ENCODE measurements at places on chromosomes 2 and 18.

DNA sequence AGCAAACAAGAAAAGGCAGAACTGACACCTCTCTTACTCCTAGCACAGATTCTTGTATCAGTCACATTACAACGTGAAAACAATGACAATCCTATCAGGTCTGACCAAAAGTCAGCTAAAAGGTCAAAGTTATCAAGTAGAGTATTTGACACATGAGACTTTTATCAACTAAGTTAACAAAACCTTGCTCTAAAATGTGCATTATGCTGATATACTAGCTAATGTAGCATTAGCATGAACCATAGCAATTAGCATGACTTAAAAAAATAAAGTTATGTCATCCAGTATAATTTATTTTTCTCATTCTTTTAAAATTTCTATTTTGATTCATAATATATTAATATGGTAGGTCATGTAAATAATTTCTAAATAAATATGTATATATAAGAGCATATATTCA, 41.4 kb upstream of the TTC32 start:
- DNase-seq, result no peak

GRCh38 chr18:13447621-13448334, 229.2 kb downstream of the LDLRAD4 start:
- DNase-seq, result peak; percentile 23

- no peak for DNase-seq
Observed at GRCh38 chr2:23698721-23699579, 228.0 kb downstream of the ATAD2B start.

- peak; percentile 81 for DNase-seq
Observed at GRCh38 chr2:127649684-127650040, 3.7 kb downstream of the GPR17 start.

DNA sequence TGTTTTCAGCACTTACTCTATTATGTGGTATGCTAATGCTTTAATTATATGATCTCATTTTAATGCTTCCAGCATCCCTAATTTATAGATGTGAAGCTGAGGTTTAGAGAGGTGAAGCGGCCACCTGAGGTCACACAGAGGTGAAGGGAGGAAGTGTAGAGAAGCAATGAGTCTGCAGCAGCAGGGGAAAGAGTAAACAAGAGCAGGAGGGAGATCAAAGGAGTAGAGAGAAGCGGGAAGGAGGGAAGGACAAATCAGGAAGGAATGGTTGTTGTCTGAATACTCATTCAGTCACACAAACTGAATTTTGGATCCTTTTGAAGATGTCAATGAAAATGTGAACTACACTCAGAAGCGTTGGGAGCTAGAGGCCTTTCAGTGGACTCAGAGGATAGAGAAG, 130.0 kb downstream of the CPS1 start:
- no peak for DNase-seq

- no peak for DNase-seq
Observed at GRCh38 chr2:169285531-169286235, 76.7 kb downstream of the LRP2 start.

- DNase-seq, result no peak
Observed at GRCh38 chr2:98683728-98684127, 47.2 kb downstream of the MGAT4A start.

GRCh38 chr2:196534495-196534894, 105.0 kb upstream of the CCDC150 start:
- DNase-seq, result no peak

DNA sequence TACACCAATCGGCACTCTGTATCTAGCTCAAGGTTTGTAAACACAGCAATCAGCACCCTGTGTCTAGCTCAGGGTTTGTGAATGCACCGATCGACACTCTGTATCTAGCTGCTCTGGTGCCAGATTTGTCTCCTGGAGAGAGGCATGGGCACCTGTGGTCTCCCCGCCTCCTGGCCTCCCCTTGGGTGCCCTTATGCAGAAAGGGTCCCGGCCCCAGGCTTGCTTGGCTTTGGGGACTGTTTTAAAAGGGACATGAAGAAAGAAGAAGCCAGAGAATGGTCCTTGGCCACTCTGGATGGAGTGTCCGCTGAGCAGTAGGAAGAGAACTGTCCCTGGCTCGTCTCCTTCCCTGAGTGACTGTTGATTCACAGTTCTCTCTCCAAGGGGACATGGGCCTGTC, 11.5 kb upstream of the ALPP start:
- no peak for DNase-seq

DNA sequence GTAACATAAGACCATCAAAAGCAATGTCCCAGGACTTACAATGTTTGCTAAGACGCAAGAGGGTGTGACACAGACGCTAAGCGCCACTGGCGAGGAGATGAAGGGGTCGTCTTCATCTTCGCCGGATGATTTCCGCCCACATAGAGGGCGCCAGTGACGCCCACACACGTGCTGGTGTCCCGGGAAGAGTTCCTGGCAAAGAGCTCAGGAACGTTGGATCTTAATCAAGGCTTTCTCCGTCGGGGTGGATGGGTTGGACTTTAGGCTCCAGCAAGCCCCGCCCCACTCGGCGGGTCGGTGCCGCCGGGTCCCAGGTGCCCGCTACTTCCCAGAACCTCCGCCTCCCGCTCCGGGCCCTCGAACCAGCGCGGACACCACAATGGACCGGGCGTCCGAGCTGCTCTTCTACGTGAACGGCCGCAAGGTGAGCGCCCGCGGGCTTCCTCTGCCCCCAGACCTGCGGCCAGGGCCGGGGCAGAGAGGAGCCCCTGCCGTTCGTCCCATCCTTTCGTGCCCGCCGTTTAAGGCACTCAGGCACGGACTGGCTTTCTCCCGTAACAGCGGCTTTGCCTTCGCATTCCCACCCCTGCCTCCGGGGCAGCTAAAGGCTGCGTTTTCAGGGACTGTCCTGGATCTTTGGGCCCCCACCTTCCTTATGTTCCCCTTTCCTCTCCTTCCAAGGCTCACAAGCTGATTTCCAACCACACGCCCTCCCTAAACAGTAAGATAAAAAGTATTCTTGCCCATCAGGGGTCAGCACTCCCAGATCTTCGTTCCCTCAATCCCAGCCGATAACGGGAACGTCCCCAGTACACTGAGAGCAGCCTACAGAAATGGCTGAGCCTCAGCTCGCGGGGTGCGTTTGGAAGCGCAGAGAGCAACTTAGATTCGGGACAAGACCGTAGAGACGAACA, at the start of gene AOX1:
Gene AOX1, plus strand, starts transcription at position 285 of the 914 bp plus-strand sequence. Its CDS starts 95 bp downstream, at position 380.
- peak; percentile 78 for DNase-seq

GRCh38 chr2:239966853-239967552, 58.1 kb downstream of the NDUFA10 start:
- peak; percentile 22 for DNase-seq

DNA sequence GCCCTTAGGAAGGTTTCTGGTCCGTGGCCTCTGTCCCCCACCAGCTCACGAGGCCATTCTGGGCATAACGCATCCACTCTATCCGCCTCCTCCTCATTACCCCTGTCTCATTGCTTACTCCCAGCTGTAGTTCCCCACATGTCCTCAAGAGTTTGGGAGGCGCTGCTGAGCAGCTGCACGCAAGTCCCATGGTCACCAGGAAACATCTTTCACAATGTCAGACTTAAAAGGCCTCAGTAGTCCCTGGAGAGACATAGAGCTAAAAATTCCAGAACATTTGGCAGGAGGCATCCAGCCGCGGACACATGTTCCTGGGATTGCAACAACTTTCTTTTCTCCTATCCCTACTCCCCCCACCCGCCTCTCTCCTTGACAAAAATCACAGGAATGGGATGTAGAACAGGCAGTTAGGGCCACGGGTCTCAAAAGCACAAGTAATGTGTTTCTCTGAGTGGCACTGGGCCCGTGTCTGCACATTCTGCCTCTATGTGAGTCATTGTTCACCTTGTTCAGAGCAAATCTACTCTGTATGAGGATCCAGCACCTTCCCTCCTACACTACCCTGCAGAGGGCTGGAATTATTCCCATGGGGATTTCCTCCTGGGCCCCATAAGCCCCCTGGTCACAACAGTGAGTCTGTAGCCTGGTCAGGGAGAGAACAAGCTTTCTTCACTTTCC, 8.1 kb downstream of the LBH start:
- peak; percentile 95 for DNase-seq

GRCh38 chr18:37332628-37333420, 232.8 kb downstream of the CELF4 start:
- no peak for DNase-seq

GRCh38 chr18:7839548-7839947, 272.4 kb downstream of the PTPRM start:
- DNase-seq, result no peak

DNA sequence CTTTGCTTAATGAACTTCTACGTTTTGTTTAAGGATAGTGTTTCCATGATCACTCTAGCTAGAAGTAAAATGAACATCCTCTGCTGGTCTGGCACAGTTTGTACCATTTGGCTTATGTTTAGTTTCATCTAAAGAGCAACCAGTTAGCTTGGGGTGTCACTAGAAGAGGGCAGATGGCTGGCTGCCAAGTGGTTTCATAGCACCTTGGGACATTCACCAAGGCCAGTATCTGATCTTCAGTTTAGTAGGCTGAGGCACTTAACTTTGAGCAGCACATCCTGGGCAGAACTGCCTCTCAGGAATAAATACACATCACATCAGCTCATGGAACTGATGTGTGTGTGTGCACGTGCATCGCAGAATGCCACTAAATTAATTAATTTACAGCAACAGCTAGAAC, 68.4 kb downstream of the NXPH2 start:
- DNase-seq, result no peak

- no peak for DNase-seq
Observed at GRCh38 chr2:71689393-71689792, 236.0 kb downstream of the DYSF start.

DNA sequence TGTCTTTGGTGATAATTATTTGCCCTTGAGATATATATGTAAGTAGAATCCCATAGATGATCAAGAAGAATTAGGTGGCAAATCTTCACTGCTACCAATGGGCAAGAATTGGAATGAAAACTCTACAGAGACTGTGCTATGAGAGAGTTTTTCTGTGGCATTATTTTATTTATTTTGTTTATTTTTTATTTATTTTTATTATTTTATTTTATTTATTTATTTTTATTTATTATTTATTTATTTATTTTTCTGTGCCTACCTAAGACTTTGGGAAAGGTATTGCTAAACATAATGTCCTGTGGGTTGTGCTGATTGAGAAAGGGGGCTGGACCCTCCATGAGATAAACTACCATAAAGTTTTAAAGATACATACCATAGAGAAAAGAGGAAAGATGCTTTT, 16.6 kb upstream of the NR4A2 start:
- DNase-seq, result no peak

GRCh38 chr2:12061286-12062052, 315.0 kb downstream of the LPIN1 start:
- no peak for DNase-seq

- no peak for DNase-seq
Observed at GRCh38 chr18:36649205-36649604, 179.6 kb downstream of the TPGS2 start.

- DNase-seq, result no peak
Observed at GRCh38 chr2:31324016-31324633, 90.2 kb downstream of the EHD3 start.

DNA sequence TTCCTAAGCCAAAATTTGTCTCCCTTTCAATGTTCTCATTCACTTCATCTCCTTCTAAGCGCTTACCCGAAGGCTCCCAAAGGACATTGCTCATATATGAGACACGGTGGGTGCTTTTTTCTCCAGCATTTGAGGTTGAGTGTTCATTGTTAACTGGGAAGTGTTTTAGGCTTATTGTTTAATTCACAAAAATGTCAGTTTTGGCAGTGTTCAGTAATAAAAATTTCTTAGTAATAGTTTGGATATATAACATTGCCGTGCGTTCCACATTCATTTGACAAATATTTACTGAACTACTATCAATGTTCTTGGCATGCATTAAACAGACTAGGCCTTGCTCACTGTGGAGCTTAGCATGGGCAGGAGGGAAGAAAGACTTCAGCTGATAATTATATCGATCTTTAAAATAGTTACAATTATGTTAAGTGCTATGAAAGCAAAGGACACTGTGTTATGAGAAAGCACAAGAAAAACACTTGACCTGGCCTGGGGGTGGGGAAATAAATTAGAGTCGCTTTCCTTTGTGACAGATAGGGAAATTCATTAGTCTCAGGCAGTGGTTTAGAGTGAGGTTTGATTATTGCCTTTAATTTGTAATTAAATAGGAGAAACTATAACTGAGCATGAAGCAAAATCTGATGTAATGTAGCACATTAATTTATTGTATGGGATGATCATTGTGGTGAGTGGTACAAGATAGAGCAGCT, 82.2 kb upstream of the DOCK10 start:
- no peak for DNase-seq

- no peak for DNase-seq
Observed at GRCh38 chr18:61926532-61926931, 33.7 kb upstream of the RNF152 start.

- DNase-seq, result peak; percentile 24
Observed at GRCh38 chr2:230998882-230999281, 3.0 kb downstream of the SPATA3 start.

DNA sequence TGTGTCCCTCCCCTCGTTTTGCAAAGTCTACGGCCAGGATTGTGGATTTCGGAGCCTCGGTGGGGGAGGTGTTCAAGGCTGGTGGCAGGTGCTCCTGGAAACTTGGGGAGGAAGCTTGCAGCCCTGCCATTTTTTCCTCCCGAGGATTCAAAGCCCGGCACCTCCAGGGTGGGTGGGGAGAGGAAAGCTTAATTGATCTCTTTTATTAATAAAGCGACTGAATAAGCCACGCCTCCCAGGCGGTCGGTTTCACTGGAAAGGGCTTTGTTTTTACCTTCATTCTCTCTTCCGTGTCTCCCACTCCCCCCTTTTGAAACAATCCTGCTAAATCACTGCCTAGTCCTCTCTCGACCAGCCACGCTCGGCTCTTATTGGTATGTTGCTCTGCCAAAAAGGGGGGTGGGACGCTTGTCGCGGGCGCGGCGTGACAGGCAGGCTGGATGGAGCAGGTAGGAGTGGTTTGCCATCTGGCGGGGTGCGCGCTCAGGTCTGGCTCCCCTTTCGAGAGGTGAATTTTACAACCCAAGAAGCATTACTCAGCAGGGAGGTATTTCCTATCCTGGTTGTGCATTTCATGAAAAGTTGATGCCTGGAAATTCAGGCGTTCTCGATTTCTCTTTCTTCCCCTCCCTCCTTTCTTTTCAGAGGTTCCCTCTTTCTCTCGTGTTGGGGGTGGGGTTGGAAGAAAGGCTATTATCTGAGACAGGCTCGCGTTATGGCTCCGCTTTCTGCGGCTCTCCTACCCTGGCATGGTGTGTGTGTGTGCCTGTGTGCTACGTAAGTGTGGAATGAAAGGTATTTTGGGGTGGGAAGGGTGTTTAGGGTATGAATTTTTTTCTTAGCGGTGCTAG, 1.4 kb downstream of the NEDD4L start:
- no peak for DNase-seq

- no peak for DNase-seq
Observed at GRCh38 chr2:223971-224760, 39.7 kb downstream of the SH3YL1 start.

DNA sequence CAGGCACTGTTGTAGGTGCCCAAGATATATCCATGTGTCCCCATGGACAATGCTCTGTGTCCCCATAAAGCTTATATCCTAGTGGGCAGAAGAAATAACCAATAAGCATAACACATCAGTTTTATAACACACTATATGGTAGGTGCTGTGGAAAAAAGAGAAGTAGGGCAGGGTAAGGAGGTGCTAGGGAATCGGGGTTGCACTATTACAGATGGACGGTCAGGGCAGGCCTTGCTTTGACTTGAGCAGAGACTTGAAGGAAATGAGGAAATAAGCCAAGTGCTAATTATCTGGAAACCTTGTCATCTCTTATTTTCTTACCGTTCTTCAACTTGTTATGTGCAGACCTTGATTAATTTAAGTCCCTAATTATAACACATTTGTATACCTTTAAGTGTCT, 82.0 kb downstream of the PHLPP1 start:
- DNase-seq, result no peak

- peak; percentile 93 for DNase-seq
Observed at GRCh38 chr18:73235491-73235890, 367.7 kb upstream of the NETO1 start.

- peak; percentile 92 for DNase-seq
Observed at GRCh38 chr18:58579561-58580047, 49.3 kb downstream of the ALPK2 start.
